NCI-H2107 (cell line): ENCODE measurements at places on chromosomes 11 and 22.

DNA sequence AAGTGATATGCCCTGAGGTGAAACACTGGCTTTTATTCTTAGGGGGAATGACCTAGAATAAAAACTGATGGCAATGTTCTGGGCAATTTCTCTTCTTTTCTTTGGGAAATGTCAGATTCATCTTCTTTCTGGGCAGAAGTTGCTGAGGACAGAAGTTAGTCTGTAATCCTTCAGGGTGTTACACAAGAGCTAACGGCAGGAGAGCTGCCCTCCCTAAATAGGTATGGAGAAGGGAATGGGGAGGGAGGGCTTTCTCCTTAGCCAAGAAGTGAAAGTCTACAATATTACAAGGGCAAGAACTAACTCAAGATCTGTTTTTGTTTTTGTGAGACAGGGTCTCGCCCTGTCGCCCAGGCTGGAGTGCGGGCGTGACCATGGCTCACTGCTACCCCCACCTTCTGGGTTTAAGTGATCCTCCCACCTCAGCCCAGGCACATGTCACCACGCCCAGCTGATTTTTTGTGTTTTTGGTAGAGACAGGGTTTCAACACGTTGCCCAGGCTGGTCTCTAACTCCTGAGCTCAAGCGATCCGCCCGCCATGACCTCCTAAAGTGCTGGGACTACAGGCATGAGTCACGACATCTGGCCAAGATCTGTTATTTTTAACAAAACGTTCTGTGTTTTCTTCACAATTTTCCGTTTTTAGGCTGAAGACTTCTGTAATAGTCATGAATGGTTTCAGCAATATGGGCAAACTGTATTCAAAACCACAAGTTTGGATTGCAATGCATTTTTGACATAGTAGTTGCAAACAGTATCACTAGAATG, 7.2 kb downstream of the PIWIL4 start:
- no peak for DNase-seq

DNA sequence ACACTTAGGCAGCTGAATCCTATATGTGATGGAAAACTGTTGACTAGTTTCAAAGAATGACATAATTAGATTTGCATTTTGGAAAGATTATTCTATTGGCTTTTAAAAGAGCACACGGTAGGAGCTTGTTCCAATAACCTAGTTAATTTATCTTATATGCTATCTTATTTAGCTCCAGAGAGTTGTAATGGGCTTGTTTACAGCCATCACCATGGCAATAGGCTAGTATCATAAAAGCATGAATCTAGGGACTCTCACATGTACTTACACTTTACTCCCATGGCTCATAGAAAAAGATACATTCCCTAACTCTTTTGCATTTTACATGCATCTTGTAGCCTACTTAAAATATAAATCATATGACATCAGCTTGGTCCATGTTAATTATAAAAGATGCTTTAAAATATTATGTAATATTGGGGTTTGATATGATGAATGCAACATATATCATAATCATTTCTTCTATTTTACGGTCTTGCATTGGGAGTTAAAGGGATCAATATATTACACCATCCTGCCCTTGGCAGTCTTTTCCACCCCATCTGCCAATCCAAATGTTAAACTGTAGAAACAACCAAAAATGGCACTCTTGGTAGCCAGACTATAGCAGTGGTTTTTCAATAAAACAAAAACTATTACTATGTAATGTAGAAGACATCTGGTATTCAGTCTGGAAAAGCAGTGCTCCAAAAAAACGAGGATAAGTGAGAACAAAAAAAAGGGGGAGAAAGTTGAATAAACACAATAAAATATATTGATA, 2254.0 kb downstream of the LRRC4C start:
- no peak for DNase-seq

- DNase-seq, result no peak
These were observed 41.1 kb downstream of the KCNC1 start for GRCh38 chr11:17775507-17776211.

DNA sequence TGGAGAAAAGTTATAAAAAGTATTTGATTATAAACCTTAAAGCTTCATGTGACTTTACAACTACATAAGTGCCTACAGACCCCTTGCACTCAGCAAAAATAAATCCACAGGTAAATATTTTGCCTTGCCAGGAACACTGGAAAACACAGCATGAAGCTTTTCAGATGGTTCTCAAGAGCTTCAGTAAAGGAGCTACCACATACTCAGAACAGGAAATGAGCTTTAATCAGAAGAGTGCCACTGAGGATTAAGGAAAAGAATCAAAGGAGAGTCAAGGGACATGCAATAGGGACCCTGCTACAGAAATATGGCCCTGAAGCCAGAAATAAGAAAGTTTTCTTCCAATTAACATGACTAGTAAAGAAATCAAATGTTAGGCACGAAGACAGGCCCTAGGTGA, 1.2 kb downstream of the CASP1 start:
- no peak for DNase-seq
